Vagina (tissue), 2 donors: ENCODE measurements at places on chromosomes 16 and 17.

DNA sequence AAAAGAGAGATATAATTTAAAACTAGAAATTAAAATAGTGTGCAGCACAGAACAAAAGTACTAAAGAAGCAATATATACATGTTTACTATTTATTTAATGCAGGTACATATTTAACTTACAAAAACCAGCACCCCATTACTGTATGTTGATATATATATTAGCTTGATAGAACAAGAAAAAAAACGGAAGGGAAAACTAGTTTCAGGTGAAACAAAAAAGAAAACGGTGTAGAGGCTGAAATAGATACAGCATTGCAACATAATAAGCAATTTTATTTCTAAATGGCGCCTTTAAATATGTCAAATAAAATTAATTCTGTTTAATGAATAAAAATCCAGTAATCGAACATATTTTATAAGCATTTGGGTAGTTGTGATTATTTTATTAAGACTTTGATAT lies 3.9 kb downstream of the HNF1B start:
- no peak for DNase-seq

DNA sequence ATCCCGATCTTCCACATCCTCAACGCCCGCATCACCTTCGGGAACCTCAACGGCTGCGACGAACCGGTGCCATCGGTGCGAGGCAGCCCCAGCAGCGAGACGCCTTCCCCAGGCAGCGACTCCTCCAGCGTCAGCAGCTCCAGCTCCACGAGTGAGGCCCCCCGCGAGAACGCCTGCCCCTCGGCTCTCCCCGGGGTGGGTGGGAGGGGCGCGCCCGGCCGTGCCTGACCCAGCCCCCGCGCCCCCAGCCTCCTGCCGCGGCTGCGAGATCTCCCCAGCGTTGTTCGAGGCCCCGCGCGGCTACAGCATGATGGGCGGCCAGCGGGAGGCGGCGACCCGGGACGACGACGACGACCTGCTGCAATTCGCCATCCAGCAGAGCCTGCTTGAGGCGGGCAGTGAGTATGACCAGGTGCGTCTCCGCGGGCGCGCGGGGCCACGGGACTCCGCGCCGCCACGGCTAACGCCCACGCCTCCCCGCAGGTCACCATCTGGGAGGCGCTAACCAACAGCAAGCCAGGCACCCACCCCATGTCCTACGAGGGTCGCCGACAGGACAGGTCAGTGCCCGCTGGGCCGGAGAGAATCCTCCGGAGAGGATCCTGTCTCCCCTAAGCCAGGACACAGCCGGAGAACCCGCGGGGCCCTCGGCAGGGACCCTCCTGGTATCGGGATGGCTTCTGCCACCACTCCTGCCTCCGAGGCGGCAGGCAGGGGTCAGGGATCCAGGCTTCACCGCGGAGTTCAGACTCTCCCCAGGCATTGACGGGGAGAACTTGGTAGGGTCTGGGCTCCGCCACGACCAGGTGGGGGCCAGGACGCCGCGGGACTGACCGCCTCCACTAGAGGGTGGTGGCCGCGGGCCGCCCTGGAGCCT lies 10.1 kb downstream of the CORO6 start:
- DNase-seq = no peak

DNA sequence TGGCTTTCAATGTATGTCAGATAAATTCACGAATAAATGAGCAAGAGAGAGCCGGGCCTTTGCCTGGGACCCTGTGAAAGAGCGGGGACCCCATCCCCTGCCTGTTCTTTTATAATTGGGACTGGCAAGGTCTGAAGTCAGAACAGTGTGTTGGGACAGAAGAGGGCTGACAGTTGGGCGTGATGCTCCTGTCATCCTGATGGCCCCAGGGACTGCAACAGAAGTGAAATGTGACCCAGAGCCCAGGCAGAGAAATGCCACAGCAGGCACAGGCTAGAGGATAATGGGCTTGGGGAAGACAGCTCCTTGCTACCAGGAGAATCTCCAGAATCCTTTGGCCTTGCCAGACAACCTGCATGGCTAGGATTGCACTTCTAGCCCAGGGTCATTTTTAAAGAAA lies 37.9 kb downstream of the GSG1L start:
- no peak for DNase-seq

DNA sequence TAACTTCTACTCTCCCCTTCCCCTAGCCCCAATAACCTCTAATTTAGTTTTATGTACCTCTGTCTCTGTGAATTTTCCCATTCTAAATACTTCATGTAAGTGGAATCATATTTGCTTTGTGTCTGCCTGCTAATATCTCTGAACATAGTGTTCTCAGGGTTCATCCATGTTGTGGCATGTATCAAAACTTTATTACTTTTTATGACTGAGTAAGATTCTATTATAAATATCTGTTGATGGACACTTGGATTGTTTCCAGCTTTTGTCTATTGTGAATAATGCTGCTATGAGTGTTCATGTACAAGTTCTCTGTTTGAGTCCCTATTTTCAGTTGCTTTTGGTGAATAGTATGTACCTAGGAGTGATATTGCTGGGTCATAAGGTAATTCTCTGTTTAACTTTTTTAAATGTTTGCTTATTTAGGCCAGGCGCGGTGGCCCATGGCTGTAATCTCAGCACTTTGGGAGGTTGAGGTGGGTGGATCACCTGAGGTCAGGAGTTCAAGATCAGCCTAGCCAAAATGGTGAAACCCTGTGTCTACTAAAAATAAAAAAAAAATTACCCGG lies 92.8 kb downstream of the CHD9 start:
- DNase-seq = no peak

- DNase-seq = no peak
Observed at GRCh38 chr16:77660311-77660710, 62.0 kb upstream of the NUDT7 start.

DNA sequence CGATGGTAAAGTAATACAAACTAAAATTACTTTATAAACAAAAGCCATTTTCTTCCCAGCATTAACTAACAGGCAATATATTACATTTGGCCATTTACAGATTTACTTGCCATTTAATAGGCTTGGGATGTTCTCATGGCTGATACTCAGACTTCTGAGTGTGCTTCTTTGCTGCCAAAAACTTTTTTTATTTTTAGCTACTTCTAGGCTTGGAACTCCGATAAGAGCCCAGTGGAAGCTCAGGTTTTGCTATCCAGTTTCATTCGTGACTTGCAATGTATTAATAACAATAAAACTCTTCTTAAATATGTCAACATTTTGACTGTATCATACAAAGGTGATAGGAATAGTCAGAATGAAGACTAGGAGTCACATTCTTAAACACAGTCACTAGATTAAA lies 152.3 kb downstream of the ITFG1 start:
- no peak for DNase-seq

GRCh38 chr16:87320510-87321227 lies 3.5 kb upstream of the C16orf95 start:
- DNase-seq = no peak

- no peak for DNase-seq
Observed at GRCh38 chr17:15210247-15210646, 54.9 kb downstream of the PMP22 start.

GRCh38 chr17:73313526-73314127 lies 1.8 kb upstream of the CDC42EP4 start:
- no peak for DNase-seq

GRCh38 chr17:63601439-63602371 lies 1.0 kb downstream of the TACO1 start:
- no peak for DNase-seq
